ENCODE measurements at places on chromosomes 1 and 21. TPM values are rescaled to one million over a fixed set of nuclear protein-coding genes. Genes with fewer than 3 reads are reported as not detected.
A peak's percentile ranks its signal among the peaks of the same experiment; 100 is the strongest.

- no peaks in the 10 kb centered on the region for H3K27me3 ChIP-seq
- H3K36me3 ChIP-seq = no peaks in the 10 kb centered on the region
- H3K4me3 ChIP-seq = no peak overlapping the region
- H3K4me1 ChIP-seq = peaks cover 5% of the 10 kb centered on the region
These were observed 70.3 kb downstream of the HIVEP3 start for GRCh38 chr1:41848216-41848952.

GRCh38 chr1:178096421-178096820, 2.5 kb downstream of the RASAL2 start:
- H3K36me3 ChIP-seq = no peaks in the 10 kb centered on the region
- no peak overlapping the region for H3K27ac ChIP-seq
- H3K4me3 ChIP-seq = peak overlapping the region; percentile 79
- no peak for DNase-seq

DNA sequence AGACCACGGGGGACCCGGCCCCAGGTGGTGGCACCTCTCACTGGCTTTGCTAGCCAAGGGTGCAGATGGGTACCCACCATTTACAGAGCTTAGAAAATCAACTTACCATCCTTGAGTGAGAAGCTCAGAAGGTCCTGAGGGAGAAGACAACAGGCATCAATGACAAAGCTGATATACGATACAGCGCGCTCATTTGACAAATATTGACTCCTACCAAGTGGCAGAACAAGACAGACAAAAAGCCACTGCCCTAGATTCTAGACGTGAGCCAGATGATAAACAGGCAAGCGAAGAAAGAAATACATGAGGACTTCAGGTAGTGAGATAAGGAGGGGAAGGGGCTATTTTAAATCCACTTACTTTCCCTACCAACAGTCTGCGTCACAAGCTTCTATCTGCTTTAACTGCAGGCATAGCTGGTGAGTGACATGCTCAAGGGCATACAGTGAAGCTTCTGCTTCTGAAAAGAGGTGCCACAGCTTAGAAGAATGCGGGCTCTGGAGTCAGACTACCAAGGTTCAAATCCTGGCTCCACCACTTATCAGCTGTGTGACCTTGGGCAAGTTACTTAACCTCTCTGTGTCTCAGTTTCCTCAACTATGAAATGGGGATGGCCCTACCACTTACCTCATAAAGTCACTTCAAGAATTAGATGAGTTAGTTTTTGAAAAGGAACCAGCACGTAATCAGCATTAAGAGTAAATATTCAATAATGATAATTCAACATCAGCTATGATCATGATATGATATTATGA, 29.1 kb downstream of the TMCO4 start:
- H3K4me3 ChIP-seq = no peak overlapping the region
- H3K27me3 ChIP-seq = no peaks in the 10 kb centered on the region
- no peak overlapping the region for H3K27ac ChIP-seq
- no peaks in the 10 kb centered on the region for H3K4me1 ChIP-seq

DNA sequence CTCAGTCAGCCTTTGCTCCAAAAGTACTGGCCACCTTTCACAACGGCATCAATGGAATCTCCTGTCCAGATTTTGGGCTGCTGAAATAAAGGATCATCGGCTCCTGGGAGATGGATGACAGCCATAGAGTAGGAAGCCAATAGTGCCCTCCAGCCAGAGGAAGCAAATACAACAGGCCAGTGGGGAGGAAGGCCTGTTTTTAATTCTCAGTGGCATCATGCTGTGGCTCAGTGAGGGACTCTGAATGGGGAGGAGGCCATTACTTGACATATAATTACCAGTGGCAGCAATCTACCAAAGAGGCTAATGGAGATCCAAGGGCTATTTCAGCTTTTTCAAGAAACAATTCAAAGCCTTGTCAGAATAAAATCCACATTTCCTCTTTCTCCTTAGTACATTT, 26.7 kb downstream of the COLGALT2 start:
- DNase-seq = no peak
- no peak overlapping the region for H3K4me3 ChIP-seq
- no peaks in the 10 kb centered on the region for H3K27me3 ChIP-seq
- no peaks in the 10 kb centered on the region for H3K36me3 ChIP-seq
- no peak overlapping the region for H3K27ac ChIP-seq

Gene FAM167B
- 5.6 TPM for total RNA-seq

Gene KLHDC7A
- total RNA-seq = not detected

- no peak for DNase-seq
- H3K27me3 ChIP-seq = no peaks in the 10 kb centered on the region
- H3K36me3 ChIP-seq = no peaks in the 10 kb centered on the region
- no peaks in the 10 kb centered on the region for H3K4me1 ChIP-seq
These were observed 122.1 kb upstream of the KAZN start for GRCh38 chr1:14476170-14476955.

Gene DNALI1
- 15.7 TPM for total RNA-seq

Gene SOD1
- total RNA-seq = 195 TPM

- DNase-seq = no peak
- peaks cover 42% of the 10 kb centered on the region for H3K36me3 ChIP-seq
- H3K4me3 ChIP-seq = no peak overlapping the region
These were observed 17.3 kb downstream of the GBP1 start for GRCh38 chr1:89047734-89048133.

DNA sequence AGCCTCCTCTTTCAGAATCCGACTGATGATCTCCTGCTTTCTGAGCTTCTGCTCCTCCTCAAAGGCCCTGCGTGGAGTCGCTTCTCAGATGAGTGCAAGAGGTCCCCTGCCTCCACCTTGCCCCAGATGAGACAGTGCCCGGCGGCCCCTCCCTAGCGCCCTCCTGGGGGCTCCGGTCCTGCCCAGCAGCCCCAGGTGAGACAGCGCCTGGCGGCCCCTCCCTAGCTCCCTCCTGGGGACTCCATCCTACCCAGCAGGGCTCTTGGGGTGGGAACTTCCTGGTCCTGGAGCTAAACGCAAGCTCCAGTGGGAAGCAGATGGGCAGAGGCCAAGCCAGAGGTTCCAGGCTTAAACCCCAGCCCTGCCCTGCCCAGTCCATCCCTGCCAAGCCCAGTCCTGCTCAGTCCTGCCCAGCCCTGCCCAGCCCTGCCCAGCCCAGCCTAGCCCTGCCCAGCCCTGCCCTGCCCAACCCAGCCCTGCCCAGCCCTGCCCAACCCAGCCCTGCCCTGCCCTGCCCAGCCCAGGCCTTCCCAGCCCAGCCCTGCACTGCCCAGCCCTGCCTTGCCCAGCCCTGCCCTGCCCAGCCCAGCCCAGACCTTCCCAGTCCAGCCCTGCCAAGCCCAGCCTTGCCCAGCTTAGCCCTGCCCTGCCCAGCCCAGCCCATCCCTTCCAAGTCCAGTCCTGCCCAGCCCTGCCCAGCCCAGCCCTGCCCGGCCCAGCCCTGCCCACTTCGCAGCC, 34.6 kb downstream of the CFAP74 start:
- H3K27ac ChIP-seq = no peak overlapping the region
- no peaks in the 10 kb centered on the region for H3K36me3 ChIP-seq
- no peaks in the 10 kb centered on the region for H3K27me3 ChIP-seq
- no peak overlapping the region for H3K4me3 ChIP-seq
- no peaks in the 10 kb centered on the region for H3K4me1 ChIP-seq

GRCh38 chr1:204950353-204951001, 79.8 kb downstream of the NFASC start:
- no peaks in the 10 kb centered on the region for H3K27me3 ChIP-seq
- no peak overlapping the region for H3K4me3 ChIP-seq
- H3K4me1 ChIP-seq = peaks cover 21% of the 10 kb centered on the region
- peaks cover 63% of the 10 kb centered on the region for H3K36me3 ChIP-seq
- H3K27ac ChIP-seq = no peak overlapping the region
- no peak for DNase-seq

DNA sequence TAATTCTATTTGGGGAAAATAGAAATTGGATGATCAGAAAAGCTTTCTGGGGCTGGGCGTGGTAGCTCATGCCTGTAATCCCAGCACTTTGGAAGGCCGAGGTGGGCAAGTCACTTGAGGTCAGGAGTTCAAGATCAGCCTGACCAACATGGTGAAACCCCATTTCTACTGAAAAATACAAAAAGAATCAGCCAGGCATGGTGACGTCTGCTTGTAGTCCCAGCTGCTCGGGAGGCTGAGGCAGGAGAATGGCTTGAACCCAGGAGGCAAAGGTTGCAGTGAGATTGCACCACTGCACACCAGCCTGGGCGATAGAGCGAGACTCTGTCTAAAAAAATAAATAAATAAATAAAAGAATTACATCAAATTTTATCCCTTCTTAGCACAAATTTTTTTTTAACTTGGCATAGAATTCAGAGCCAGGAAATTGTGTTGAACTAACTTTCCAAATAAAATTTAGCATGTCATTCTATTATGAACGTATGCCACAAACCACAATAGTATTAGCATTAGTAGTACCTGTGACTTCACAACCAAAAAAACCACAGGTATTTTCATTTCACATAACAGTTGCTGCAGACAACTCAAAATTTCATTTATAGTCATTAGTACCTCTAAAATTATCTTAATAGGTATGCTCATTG, 4.5 kb upstream of the ANKRD13C start:
- H3K27ac ChIP-seq = no peak overlapping the region
- H3K27me3 ChIP-seq = no peaks in the 10 kb centered on the region
- no peaks in the 10 kb centered on the region for H3K36me3 ChIP-seq
- H3K4me1 ChIP-seq = peaks cover 10% of the 10 kb centered on the region
- no peak overlapping the region for H3K4me3 ChIP-seq

GRCh38 chr1:193190096-193190744, 3.8 kb upstream of the B3GALT2 start:
- H3K4me3 ChIP-seq = no peak overlapping the region
- no peak overlapping the region for H3K27ac ChIP-seq
- H3K4me1 ChIP-seq = peaks cover 55% of the 10 kb centered on the region
- DNase-seq = no peak

Gene AXDND1
- not detected for total RNA-seq

Gene KAZN
- total RNA-seq = 11.6 TPM

Gene FCMR
- 2.5 TPM for total RNA-seq

GRCh38 chr1:6491081-6491449, 402 bp downstream of the PLEKHG5 start:
- H3K27ac ChIP-seq = peak overlapping the region; percentile 74
- peaks cover 4% of the 10 kb centered on the region for H3K27me3 ChIP-seq
- peaks cover 59% of the 10 kb centered on the region for H3K4me1 ChIP-seq

Gene HMCN1
- total RNA-seq = 77.7 TPM

- H3K27me3 ChIP-seq = no peaks in the 10 kb centered on the region
- H3K4me3 ChIP-seq = peak overlapping the region; percentile 6
These were observed 50.4 kb downstream of the NFIA start for GRCh38 chr1:61132645-61133334.

Gene DTL
- 0.06 TPM for total RNA-seq

Gene TFF2
- total RNA-seq = not detected

Gene C1orf74
- total RNA-seq = 0.42 TPM

DNA sequence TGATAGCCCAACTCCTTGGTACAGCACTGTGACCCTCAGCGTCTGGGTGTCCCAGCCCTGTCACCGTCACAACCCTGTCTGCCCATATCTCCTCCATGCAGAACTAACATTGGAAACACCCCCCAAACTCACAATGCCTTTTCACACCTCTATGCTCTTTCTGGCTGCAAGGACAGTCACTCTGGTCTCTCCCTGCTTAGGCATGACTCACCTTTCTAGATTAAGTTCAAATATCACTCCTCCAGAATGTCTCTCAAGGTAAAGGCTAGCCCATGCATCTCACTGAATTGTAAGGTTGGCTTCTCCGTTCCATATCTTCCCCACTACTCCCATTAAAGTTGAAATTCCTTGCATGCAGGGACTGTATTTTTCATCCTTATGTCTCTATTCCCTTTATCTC, 17.0 kb upstream of the CAPN8 start:
- DNase-seq = no peak
- H3K4me3 ChIP-seq = no peak overlapping the region
- H3K27ac ChIP-seq = no peak overlapping the region
- H3K36me3 ChIP-seq = no peaks in the 10 kb centered on the region
- H3K4me1 ChIP-seq = no peaks in the 10 kb centered on the region
- no peaks in the 10 kb centered on the region for H3K27me3 ChIP-seq

GRCh38 chr1:240090957-240091600, 604 bp upstream of the FMN2 start:
- H3K4me1 ChIP-seq = peaks cover 27% of the 10 kb centered on the region
- H3K27me3 ChIP-seq = peaks cover 27% of the 10 kb centered on the region
- no peak overlapping the region for H3K27ac ChIP-seq
- peak overlapping the region; percentile 53 for H3K4me3 ChIP-seq
- no peak for DNase-seq
- H3K36me3 ChIP-seq = no peaks in the 10 kb centered on the region

DNA sequence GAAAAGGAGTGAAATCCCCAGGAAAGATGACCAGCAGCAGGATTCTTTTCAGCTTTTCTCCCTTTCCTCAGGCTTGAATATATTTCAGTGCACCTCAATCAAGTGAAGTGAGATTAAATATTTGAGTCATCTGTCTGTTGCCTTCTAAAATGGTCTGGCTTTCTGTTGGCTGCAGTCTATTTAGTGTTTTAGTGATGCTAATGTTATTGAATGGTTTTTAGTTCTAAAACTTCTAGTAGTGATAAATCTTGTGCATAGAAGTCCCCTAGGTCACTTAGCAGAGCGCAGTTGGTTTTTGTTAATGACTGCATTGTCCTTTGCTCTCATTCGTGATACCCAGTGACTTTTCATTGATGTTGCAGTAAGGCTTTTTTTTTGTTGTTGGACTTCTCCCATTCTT, 53.5 kb downstream of the ITSN1 start:
- peaks cover 25% of the 10 kb centered on the region for H3K4me1 ChIP-seq
- DNase-seq = no peak
- no peak overlapping the region for H3K4me3 ChIP-seq
- no peaks in the 10 kb centered on the region for H3K36me3 ChIP-seq

Gene NPR1
- 24.9 TPM for total RNA-seq

DNA sequence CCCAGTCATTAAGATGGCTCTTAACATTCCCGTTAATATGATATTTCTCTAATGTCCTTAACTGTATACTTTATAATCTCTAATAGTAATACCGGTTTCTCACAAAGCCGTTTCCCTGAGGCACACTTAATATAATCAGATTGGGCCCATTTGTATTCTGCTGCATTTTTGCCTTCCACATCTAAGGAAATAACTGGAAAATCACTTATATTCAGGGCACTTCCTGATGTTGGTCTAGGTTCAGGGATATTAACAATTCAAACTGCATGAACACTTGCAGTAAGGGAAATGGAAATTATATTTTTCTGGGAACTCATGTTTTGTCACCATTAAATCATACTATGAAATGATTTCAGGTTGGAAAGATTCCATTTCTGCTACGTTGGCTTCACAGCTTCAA, 119.8 kb downstream of the TPR start:
- H3K36me3 ChIP-seq = no peaks in the 10 kb centered on the region
- no peaks in the 10 kb centered on the region for H3K27me3 ChIP-seq
- H3K4me1 ChIP-seq = no peaks in the 10 kb centered on the region
- no peak overlapping the region for H3K27ac ChIP-seq

DNA sequence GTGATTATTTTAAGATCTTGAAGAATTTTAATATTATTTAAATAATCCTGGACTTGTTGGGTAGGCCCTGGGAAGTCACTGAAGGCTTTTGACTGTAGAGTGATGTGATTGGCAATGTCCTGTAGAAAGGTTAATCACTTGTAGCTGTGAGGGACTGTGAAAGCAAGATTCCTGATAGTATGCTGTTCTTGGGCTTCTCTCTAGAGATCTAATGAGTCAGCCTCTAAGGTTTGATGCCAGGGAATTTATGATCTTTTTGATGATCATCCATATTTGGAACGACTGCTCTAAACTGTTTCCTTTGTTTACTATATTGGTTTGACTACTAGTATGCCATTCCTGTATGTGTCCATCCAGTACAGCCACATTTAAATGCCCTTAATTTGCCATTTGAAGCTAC, 56.5 kb downstream of the CAMSAP2 start:
- H3K36me3 ChIP-seq = no peaks in the 10 kb centered on the region
- no peak overlapping the region for H3K27ac ChIP-seq
- no peak for DNase-seq
- H3K4me1 ChIP-seq = peaks cover 18% of the 10 kb centered on the region

Gene TEX38
- not detected for total RNA-seq
